CD4-positive, alpha-beta T cell treated with Interferon gamma for 1 hour (primary cell): ENCODE measurements at places on chromosomes 5 and 9.

DNA sequence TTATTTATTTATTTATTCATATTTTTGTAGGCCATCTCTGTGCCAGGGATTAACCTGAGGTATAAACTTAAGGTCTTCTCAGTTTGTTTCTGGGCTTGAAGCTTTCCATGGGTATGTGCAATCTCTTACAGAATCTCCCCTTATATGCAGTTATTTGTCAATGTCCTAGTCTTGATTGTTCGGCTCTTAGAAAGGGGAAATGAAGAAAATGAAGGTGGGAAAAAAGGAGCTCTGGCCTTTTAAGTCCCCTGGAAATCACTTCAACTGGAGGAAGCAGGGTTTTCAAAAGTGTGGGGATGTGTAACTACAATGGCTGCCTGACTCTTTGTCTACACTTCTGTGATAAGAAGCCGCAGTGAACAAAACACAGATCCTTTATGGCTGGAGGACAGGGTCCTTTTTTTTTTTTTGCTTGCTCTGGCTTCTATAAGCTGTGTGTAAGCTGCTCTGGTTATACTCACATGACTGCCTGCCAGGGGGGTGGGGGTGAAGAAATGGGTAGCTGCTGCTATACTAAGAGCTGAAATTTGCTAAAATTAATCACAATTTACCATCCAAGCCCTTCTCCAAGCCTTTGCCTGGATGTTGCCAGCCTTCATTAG is 33.7 kb downstream of the CENPP start:
- DNase-seq: no peak

GRCh38 chr5:171682801-171683200 is 102.8 kb upstream of the SMIM23 start:
- DNase-seq: no peak

DNA sequence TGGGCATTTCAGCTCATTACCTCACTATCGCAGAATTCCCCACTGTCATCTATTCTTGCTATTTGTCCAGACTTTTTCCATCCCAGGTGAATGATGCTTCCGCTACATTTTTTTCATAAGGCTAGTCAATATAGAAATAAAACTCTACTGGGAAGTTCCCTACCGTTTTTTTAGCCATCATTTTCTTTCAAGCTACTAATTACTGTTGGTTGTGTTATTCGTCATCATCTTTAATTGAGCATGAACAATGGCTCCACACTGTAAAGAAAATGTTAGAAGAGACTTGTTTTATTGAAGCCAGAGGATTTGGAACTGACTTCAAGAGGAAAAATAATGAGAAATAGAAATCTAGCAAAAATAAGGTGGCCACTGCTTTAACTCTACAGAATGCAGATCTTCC is 265.0 kb downstream of the ZNF608 start:
- no peak for DNase-seq

- DNase-seq: no peak
Observed at GRCh38 chr9:19629488-19629887, 159.3 kb downstream of the SLC24A2 start.

DNA sequence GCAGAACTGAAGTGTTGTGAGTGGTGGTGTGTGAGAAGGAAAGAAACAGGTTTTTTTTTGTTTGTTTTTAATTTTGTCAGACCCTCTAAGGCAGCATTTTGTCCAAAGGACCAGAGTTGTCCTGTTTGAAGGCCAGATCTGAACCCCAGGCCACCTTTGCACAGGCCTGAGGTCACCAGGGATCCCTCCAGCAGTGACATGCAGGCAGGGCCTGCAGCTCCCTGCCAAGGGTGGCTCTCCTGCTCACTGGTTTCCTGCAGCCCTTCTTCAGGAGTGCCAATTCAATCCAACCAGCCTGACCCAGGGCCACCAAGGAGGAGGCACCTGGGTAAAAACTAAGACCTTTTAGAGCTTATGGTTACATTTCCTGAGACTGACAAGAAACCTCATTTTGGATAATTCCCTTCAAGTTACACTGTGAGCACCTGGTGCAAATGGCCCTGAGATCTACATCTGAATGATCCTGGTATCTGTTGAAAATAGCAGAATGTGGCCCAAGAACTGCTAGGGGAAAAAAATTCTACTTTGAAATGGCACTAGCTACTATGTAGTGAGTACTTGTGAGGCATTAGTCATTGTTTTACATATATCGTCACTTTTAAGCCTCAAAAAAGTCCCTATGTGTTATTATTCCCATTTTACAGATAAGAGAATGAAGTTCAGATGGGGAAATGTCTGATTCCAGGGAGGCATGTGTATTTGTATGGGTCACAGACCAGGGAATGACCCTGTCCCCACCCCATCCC is 33.5 kb upstream of the SMU1 start:
- DNase-seq: no peak

DNA sequence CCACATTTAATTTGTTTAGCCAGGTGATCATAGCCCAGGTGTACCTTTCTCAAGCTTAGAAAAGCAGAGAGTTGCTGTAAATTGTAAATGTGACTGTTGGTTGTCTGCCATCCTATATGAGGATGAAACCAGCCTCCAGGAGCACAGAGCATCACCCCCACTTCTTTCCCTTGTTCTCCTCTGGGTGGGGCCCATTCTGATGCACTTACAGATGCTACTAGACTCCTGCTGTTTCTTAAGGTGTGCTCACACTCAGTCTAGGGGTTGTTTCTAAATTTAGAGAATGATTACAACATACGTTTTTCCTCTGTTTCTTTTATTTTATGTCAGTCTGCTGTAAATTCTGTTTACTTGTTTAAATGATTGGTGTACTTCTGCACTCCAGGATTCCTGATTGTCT is 10.5 kb downstream of the PTCD2 start:
- DNase-seq: no peak
